ENCODE measurements at places on chromosomes 3 and 15.

DNA sequence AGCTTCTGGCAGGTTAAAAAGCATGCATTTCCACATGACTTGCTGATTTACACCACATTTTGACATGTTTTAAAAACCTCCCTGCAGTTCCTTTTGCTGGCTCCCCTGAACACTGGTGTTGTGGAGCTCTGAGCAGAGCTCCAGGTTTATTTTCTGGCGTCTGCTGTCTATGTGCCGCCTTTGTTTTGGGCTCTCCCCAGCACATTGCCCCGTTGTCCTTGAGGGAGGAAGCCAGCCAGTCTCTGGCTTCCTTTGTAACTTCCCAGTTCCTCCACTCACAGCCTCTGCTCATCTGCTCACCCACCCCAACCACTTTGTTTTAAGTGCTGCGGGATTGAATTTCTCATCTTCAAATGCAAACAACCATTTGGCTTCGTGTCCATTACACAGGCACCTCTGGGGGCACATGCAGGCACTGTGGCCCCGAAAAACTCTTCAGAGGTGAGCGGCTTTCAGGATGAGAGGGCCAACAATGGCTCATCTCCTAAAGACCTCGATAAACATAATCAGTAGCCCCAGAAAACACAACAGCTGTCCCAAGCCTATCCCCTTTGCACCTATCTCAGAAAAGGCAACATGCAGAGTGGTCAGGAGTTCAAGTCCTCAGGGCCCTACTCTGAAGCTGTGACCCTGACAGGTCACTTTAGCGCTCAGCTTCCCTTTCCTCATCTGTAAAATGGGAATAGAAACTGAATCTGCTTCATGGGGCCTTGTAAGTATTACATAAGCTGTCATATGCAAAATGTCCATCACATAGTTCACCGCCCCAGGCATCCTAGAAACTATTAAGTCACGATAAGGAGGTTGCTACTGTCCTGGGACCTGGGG is 1.3 kb upstream of the MEF2A start:
- DNase-seq, result peak; percentile 47

DNA sequence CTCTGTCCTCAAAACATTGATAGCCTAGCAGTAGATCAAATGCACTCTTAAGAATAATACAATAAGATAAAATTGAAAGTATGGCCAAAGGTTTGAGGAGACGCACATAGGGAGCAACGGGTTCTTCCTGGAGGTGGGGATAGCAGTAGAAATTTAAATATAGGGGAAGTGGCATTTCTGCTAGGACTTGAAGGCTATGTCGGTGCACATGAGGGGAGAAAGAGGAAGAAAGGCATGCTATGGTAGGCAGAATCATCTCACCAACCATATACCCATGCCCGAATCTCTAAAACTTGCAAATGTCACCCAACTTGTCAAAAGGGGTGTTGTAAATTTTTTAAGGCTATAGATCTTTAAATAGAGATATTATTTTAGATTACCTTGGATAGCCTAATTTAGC is 735.1 kb upstream of the LMCD1 start:
- no peak for DNase-seq

DNA sequence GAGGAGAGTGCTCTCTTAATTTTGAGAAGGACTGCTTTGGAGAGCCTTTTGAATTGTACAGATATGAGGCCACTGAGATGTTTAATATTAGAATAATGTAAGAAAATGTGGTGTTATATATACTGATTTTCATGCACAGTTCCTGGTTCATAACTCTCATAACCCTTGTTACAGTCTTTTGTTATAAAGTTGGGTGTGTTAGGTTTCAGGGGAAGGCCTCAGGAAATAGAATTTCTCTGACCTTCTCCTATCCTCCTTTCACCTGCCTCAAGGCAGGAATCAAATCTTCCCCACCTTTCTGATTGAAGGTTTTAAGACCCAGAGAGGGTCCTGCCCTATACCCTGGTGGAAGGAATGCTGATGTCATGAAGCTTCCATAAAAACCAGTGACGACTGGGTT is 245.9 kb downstream of the NSUN3 start:
- no peak for DNase-seq

DNA sequence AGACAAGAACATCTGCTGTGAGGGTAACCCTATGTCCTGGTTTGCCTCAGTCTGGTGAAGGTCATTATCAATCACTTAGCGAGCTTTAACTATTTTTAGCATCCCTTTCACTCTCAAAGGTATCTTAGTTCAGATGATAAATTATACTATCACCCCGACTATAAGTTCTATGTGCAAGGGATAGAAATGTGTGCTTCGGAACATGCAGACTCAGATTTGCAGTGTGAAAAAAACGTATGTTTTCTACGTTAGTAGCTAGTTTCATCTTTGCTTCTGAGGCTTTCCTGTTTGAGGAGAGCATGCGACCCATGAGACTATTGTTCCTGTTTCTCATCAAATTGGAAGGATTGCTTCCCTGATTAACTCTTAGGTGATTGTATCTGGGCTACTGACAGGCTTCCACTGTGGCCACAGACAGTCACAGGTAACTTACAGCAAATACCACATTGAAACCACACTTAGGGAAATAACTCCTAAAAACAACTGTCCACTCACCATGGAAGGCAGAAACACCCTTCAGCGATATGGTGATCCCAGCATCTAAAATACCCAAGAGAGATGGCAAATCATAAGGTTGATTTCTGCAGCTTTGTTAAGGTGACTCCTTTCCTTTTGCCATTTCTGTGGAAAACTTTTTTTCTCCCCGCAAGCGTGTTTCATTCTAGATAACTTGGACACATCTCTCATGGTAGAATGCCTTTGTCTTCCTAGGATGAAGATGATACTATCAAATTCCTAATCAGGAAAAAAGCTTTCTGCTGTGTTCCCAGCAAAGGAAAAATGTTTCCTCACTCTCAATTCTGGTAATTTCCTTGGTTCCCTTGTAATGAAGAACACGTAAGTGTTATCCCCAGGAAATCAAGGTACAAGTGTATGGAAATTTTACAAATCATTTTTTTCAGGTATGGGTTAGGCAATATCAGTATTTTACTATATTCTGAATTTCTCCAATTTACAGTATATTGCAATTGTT is 5.2 kb downstream of the GCSAM start:
- DNase-seq, result no peak

DNA sequence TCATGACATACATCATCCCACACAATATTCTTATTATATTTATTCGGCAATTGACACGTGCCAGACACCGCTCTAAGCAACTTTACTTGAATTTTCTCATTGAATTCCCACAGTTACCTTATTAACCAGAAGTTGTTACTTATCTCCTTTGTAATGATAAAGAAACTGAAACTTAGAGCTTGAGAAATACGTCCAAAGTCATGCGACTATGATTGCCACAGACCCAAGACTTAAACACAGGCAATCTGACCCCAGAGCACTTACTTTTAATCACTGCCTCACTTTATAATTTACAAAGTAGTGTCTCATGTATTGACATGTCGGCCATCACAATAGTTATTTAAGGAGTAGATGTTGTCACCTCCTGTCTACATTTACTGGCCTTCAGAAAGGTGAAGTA is 64.7 kb downstream of the ATP13A4 start:
- no peak for DNase-seq

GRCh38 chr3:23175341-23176083 is 27.6 kb upstream of the UBE2E2 start:
- DNase-seq, result no peak

DNA sequence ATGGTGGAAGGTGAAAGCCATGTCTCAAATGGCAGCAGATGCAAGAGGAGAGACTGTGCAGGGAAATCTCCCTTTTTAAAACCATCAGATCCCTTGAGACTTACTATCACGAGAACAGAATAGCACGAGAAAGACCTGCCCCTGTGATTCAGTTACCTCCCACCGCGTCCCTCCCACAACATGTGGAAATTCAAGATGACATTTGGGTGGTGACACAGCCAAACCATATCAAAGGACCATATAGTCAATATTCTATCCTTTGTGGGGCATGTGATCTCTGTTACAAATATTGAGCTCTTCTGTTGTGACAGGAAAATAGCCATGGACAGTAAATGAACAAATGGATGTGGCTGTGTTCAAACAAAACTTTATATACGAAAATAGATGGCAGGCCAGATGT is 77.2 kb upstream of the ACKR4 start:
- DNase-seq, result no peak

DNA sequence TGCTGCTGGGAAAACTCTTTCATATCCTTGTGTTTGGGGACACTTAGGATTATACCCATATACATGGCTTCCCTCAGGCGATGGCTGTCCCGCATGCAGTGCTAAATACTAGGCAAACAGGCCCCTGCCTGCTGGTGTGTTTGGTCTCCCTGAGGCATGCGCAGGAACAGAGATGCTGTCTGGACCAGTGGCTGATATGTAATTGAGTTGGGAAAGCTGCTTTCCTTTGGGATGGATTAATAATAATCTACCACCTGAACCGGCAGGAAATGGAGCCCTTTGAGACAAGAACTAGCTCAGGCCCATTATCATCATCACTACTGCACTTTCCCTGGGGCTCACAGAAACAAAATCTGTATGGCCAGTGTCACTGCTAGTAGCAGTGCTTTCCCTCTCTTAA is 18.0 kb downstream of the ZDHHC3 start:
- no peak for DNase-seq

DNA sequence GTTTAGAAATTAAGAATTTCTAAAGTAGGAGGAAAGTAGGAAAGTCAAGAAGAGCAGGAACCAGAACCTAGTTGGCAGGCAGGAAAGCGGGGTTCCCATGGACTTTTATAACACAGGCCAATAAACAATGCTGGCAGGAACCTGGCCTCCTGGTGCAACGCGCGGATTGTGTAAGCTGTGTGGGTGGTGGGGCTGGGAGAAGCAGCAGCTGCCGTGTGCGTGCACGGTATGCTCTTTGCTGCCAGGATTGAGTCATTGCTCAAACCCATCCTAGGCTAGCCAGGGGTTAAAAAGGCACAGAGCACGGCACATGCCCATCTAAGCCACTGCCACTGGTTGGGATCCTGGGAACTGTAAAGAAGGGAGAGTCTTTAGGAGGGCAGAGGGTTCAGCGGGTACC is 209.9 kb upstream of the RGMA start:
- no peak for DNase-seq
